ENCODE measurements at places on chromosomes 11 and 22.

GRCh38 chr11:3166268-3167142 lies 1.4 kb upstream of the OSBPL5 start:
- DNase-seq = no peak

GRCh38 chr11:128488471-128488870 lies 98.9 kb downstream of the ETS1 start:
- DNase-seq = no peak

DNA sequence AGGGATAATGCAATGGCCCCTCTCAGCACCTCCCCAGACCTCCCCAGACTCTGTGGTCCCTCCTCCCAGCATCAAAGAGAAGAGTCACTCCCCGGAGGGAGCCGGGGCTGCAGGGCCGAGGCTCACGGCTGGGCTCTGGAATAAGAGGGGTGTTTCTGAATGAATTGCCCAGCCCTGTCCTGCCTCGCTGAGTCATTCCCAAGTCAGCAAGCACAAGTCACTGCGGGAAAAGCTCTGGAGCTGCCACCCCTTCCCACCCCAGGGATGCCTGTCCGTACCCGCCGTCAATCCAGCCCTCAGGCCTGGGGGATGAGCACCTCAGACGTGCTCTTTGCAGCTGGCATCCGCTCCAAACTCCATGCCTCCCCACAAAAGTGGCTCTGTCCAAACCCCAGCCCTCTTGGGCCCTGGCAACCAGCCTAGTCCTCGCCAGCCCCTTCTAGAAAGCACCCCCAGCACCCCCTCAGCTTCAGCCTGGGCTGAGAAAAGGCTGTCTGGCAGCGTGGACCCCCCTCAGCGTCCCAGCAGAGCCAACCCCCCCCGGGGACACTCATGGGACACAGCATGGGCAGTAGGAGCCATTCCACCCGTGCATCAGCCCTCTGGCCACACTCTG lies 22.7 kb downstream of the CELSR1 start:
- DNase-seq = no peak

GRCh38 chr11:125084057-125084416 lies 20.9 kb downstream of the SLC37A2 start:
- no peak for DNase-seq

GRCh38 chr11:14742849-14743559 lies 99.4 kb downstream of the PDE3B start:
- no peak for DNase-seq

GRCh38 chr11:71406681-71407080 lies 41.5 kb downstream of the DHCR7 start:
- DNase-seq = no peak

- DNase-seq = peak; percentile 52
Observed at GRCh38 chr22:46798366-46799350, 36.2 kb downstream of the TBC1D22A start.
